ENCODE measurements at places on chromosomes 13 and 19. TPM values are rescaled to one million over a fixed set of nuclear protein-coding genes. Genes with fewer than 3 reads are reported as not detected.
A peak's percentile ranks its signal among the peaks of the same experiment; 100 is the strongest.

Gene IQCN
- total RNA-seq = 0.41 TPM

Gene CTU1
- total RNA-seq = 4.1 TPM

Gene APOC1
- 2.9 TPM for total RNA-seq

Gene ZSWIM4
- total RNA-seq = 6.9 TPM

Gene TTC9B
- total RNA-seq = 37.5 TPM

Gene MCF2L
- 137 TPM for total RNA-seq

Gene POSTN
- 2.0 TPM for total RNA-seq

DNA sequence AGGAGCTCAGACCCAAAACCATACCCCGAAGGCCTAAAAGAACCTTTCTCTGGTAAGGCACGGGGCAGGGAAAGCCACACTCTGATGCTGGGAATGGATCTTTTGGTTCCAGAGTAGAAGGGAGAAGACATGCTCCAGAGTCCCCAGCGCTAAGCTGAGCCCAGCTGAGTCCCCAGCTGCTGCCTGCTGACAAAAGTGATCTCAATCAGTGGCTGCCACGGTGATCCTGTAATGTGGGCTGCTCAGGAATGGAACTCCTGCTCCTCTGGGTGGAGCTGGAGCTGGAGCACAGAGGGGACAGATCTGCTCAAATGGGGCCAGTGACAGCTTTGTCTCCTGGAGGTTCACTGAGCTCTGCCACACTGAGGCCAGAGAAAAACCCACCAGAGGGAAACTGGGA, 70.5 kb downstream of the MLLT1 start:
- no peak for DNase-seq

DNA sequence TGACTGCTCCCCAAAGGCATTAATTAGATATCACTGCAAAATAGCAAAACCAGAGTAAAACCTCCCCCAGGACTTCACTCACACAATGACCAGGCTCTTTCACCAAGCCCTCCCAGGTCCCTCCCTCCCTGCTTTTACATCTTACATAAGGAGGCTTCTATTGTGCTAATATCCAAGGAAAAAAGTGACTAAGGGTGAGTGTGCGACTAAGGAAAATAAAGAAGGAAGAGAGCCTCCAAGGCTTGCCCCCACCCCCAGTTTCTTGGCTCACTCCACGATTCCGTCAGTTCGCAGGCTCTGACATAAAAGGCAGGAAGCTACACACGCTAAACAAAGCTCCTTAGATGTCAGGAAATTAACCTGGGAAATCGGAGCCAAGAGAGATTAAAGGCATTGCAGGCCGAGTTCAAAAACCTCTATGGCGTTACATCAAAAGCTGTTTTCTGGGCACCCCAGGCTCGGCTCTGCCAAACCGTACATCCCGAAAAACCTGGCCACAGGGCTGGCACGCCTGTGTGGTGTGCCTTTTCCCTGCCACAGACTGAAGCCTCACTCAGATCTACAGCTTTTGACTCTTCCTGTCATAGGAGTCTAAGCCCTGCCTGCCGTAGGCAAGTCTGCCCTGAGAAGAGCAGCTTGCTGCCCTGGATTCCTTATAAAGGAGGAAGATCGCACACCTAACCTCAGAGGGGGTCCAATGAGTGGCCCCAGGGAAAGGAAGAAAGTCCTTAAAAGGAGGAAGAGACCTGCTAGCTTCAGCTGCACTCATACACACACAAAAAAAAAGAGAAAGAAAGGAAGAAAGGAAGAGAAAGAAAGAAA, 67.0 kb upstream of the SERP2 start:
- DNase-seq = peak; percentile 24

GRCh38 chr13:48251611-48252081, 18.6 kb downstream of the ITM2B start:
- DNase-seq = no peak

DNA sequence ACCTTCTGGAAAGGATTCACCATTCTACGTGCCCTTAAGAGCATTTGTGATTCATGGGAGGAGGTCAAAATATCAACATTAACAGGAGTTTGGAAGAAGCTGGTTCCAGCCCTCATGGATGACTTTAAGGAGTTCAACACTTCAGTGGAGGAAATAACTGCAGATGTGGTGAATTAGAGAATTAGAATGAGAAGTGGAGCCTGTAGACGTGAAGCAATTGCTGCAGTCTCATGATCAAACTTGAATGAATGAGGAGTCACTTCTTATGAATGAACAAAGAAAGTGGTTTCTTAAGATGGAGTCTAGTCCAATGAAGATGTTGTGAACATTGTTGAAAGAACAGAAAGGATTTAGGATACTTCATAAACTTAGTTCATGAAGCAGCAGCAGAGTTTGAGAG, 129.1 kb downstream of the TNFRSF19 start:
- no peak for DNase-seq

GRCh38 chr19:45158503-45159209, 2.1 kb downstream of the NKPD1 start:
- no peak for DNase-seq

- DNase-seq = no peak
Observed at GRCh38 chr13:99085808-99086266, 108.0 kb upstream of the DOCK9 start.

GRCh38 chr19:2423915-2424685, 3.3 kb downstream of the TIMM13 start:
- no peak for DNase-seq

- no peak for DNase-seq
Observed at GRCh38 chr19:7705387-7706187, 3.7 kb upstream of the FCER2 start.

DNA sequence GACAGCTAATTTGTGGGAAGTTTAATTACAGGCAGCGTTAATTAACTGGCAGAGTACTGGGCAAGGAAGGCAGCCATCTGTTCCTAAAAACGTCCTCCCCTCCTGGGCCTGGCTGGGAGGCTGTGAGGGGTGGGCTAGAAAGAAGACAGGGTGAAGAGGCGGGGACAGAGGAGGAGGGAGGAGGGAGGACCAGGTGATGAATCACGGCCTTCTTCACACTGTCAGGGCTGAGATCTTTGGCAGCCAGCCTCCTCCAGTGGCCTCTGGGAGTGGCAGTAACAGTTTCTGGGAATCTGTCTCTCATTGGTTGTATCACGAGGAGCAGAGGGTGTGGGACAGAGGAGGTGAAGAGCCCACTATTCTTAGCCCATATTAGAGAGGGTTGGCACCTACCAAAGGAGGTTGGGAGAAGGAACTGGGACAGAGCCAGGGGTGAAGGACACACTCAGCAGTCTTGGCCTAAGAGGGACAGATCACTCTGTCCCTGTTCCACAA, 9.6 kb upstream of the ZNRF4 start:
- no peak for DNase-seq

DNA sequence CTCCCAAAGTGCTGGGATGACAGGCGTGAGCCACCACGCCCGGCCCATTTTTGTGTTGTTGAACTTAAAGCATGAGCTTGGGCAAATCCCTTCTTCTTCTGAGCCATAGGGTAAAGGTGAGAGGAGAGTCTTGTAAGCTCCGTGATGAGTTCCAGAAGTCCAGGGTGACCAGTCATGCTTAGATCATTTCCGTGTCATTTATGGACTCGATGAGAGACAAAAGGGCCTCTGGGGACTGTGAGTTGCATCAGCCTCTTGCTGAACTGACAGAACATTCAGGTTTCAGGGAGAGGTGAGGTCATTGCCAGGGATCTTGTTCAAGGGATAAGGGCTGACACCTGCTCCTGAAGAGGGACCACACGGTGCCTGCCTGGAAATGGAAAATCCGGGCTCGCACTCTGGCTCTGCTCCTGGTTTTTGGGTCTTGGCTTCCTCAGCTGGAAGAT, 53.6 kb downstream of the GADD45B start:
- DNase-seq = no peak

- peak; percentile 66 for DNase-seq
Observed at GRCh38 chr19:35267353-35267817, 1.4 kb upstream of the USF2 start.

DNA sequence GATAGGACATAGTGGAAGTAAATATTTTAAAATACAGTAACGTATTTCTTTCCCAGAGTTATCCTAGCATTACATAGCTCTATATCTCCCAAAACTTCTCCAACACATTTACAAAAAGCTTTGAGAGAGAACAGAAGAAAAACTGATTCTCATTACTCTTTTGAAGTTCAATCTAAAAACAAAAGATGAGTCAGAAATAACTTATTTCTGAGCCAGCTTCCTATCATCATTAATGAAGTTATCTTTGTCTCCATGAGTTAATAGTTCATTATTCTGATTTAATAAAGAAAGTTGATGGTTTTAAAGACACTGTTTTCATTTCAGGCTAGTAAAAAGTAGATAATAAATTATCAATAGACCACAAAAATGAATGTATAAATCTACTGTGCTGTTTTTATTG, 446.7 kb upstream of the SPRY2 start:
- DNase-seq = no peak

Measured in frontal cortex (tissue), 4 donors.